T-cell (primary cell): ENCODE measurements at places on chromosomes 4 and X.

DNA sequence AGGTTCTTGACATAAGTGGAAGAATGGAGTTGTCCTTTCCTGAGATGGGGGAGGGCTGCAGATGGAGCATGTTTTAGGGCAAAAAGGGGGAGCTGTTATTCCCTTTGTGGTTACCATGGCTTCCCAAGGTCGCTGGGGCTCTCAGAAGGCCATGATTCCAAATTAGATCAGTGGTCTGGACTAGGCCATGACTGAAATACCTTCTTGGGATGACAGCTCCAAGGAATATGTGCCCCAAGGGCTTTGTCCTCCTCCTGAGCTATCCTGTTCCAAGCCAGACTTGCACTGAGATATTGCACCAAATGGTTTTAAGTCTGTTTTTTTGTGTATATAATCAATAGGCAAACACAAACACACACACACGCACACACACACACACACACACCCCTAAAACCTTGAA, 3.0 kb upstream of the RBPJ start:
- DNase-seq = no peak

- DNase-seq = no peak
Measured at GRCh38 chr4:72076562-72076961, 44.8 kb downstream of the NPFFR2 start.

DNA sequence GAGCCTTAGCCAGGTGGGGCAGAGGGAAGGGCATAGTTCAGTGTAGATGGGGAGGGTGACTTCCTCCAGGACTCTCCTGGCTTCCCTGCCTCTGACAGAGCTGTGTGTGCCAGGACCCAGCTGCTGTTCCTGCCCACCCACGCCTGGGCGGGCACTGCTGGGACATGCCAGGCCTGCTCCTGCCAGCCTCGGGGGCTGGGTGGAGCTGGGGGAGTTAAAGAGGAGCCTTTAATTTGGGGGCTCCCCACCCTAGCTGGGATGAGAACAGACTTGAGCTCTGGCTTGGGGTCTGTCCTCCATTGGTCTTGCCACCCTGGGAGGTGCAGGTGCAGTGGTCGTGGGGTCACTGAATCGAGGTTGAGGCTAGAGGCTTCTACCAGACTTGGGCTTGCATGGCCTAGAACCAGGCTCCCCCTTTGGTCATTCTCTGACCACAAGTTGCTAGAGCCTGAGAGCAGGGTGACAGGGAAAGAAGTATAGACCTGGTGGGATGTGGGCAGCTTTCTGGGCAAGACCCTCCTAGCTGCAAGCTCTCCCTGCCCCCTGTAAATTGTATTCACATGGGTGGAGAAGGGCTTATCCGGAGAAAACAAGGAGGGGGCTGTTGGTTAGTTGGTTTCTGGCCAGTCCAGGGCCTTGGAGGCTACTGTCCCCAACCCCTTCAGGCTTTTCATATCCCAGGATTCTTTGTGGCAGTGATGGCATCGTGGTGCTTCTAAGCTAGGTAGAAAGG, 5.7 kb downstream of the EFNB1 start:
- DNase-seq = no peak

DNA sequence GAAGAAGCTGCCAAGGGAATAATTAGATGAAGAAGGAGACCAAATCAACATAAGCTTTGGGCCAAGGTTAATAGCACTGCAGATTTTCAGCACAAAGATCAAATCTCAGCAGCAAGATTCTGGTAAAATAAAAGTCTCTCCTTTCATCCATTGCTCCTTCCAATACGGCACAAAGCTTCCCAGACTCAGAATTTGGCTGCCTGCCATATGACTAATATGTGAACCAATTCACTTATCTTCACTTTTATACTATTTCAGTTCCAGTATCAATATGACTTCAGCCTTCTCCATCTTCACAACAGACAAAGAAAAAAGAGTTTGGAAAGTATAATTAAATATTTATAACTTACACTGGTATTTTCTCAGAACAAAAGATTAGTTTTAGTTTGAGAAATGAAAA, 978.3 kb upstream of the GRID2 start:
- no peak for DNase-seq

GRCh38 chr4:184039963-184040383, 134.9 kb downstream of the STOX2 start:
- DNase-seq = no peak

GRCh38 chrX:1466232-1466661, 13.5 kb upstream of the ASMTL start:
- DNase-seq = no peak

DNA sequence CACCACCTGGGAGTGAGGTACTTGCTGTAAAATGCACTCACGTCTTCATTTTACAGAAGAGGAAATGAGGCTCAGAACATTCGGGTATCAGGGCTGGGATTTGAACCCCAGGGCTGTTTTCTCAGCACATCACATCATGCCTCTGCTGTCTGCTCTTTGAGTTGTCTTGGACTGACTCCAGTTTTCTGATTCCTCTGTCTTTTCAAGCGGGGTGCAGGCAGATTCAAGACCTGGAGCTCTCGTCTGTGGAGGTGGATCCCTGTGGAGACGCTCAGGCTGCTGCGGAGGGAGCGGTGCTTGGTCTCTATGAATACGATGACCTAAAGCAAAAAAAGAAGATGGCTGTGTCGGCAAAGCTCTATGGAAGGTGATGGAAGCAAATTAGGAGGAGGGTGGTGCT, 6.3 kb downstream of the LAP3 start:
- no peak for DNase-seq

- DNase-seq = no peak
Measured at GRCh38 chr4:169151671-169152070, 119.1 kb downstream of the SH3RF1 start.

DNA sequence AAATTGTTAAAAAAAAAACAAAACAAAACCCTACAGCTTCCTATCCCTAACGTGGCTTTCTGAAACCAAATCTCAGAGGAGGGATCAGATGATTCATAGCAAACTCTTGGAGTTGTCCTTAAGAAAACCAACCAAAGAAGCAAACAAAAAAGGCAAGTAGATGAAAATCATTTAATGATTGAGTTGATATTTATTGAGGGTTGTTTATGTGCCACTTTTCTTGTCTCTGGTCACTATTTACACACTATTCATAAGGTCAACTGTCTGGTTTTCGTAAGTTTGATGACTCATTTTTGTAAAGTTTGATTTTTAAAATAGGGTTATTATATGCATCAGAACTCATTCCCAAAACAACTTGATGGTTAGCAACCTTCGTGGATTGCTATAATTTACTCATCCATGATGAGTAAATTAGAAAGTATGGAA, 133.4 kb downstream of the UNC5C start:
- DNase-seq = no peak

DNA sequence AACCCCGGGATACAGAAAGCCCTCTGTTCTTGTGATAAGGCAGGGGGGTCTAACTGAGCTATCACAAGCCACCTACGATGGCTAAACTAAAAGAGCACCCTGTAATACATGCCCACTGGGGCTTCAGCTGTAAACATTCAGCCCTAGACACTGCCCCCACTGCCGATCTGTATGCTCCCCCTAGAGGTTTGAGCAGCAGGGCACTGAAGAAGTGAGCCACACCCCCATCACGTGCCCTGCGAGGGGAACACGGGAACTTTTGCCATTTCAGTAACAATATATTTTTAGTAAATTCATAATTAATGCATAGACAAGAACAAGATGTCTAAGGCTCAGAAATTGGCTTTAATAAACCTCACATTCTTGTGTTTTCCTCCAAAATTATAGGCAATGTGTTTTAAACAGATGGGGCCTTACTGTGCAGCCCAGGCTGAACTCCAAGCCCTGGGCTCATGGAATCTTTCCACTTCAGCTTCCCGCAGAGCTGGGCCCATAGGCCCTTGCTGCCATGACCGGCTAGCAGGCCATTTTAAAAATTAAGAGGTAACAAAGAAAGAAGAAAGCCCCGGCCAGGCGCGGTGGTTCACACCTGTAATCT, 235.3 kb upstream of the SFRP2 start:
- no peak for DNase-seq

DNA sequence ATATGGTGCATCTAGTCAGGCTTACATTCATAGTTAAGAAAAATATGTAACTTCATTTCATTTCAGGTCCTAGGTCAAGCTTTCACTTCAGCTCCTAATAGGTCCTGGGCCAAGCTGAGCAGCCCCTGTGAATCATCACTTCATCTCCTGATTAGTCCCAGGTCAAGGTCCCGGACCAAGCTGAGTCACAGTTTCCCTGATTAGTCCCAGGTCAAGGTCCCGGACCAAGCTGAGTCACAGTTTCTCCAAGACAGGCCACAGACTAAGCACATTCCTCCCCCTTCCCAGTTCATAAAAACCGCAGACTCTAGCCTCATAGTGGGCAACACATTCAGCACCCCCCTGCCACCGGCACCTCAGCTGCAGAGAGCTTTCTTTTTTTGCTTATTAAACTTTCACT, 1331.8 kb downstream of the PCDH19 start:
- DNase-seq = no peak

- no peak for DNase-seq
Measured at GRCh38 chr4:24912252-24913118, at the start of gene CCDC149. Gene CCDC149, minus strand, starts transcription at chr4:24913042. Its CDS starts 178 bp downstream, at chr4:24912864.

- DNase-seq = no peak
Measured at GRCh38 chr4:86233681-86234080, 126.2 kb downstream of the MAPK10 start.

DNA sequence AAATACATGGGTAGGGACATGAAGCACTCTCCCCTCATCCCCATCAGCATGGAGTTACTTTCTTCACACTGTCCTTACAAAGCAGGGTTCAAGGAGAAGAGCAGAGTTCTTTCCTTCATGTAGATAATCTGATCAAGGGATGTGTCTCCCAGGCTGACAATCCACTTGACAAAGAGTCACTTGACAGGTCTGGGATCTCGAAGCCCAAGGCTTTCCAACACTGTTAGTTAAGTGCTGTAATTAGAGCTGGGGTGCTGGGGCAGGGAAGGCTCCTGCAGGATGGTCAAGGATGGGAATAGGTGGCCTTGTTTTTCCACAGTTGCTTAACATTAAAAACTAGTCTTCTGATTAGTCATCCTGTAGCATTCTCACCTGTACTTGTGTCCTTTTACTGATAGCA, 38.0 kb downstream of the CCNG2 start:
- DNase-seq = no peak

DNA sequence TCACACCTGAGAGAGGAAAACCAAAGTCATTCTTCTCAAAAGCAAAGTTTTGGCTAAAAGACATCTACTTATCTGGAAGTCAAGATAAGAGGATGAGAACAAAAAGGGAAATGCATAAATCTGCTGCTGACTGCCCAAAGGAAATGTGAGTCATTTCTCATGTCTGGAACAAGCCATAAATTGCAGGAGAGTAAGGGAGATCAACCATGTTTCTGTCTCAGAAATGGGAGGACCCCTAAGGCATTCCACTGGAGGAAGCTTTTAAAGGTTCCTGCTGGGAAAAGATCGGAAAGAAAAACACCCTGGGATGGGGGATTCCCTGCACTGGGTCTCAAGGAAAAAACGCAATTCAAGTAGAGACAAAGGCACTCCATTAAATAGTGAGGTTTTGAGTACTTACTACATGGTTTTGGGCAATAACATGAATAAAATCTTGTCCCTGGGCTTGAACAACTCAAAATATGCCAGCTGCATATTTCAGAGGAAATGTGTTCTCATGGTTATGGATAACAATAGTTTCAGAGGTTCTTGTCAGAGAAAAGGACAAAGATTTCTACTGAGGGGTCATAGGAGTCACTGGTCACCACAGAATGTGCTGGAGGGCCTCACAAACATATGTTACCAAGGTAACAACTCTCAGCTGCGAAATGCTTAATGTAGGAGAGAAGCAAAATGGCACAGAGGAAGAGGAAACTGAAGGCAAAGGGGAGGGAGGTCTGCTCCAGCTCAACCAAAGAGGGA, 19.3 kb downstream of the GPR143 start:
- DNase-seq = no peak

DNA sequence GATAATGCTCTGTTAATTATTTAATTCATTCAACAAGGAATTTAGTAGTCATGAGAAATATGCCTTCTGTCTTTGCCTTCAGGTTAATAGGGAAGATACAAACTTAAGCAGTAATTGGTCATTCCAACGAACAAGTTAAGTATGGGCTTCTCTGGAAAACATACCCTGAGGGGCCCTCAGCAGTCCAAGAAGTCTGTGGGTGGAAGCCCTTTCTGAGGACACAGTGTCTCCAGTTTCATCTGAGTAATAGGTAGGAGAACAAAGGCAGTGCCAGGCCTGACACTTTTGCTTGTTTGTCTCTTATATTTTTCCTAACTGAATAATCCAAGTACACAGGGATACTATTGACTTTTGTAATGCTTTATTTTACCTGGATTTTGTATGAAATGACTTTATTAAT, 262.5 kb downstream of the FBXW7 start:
- no peak for DNase-seq

GRCh38 chrX:48961585-48962091, 4.2 kb upstream of the OTUD5 start:
- no peak for DNase-seq

GRCh38 chr4:176979416-176979815, 186.7 kb upstream of the VEGFC start:
- DNase-seq = no peak

DNA sequence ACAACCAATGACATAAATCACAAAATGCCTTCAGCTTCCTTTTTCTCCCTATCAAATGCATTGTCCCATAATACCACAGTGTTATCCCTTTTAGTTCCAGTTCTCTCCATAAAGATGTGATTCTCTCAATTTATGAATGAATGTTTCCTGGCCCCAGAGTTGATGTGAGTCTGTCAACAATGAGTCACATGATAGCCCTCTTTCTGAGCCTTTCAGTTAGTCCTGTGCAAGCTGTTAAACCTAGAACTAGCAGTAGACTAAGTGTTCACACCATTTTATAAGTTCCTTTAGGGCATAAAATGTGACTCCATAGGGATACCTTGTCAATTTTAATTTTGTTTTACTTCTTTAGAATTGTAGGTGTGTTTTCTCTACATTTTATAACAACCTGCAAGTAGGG, 129.5 kb downstream of the PABPC4L start:
- DNase-seq = no peak

GRCh38 chrX:13845721-13846378, 29.0 kb upstream of the GPM6B start:
- no peak for DNase-seq

GRCh38 chr4:22962295-22962694, 269.6 kb downstream of the GBA3 start:
- DNase-seq = no peak

- DNase-seq = no peak
Measured at GRCh38 chr4:105936901-105937300, 41.6 kb downstream of the NPNT start.
